ENCODE measurements at places on chromosomes 6 and 20.
A peak's percentile ranks its signal among the peaks of the same experiment; 100 is the strongest.

- no peak for DNase-seq
These were observed 12.8 kb upstream of the TSPYL1 start for GRCh38 chr6:116292553-116292952.

- no peak for DNase-seq
These were observed 90.2 kb downstream of the KIF16B start for GRCh38 chr20:16483024-16483423.

- DNase-seq, result no peak
These were observed 5.9 kb downstream of the NKX2-4 start for GRCh38 chr20:21391185-21391971.

- DNase-seq, result peak; percentile 42
These were observed 108.2 kb upstream of the GMDS start for GRCh38 chr6:2353412-2354137.

DNA sequence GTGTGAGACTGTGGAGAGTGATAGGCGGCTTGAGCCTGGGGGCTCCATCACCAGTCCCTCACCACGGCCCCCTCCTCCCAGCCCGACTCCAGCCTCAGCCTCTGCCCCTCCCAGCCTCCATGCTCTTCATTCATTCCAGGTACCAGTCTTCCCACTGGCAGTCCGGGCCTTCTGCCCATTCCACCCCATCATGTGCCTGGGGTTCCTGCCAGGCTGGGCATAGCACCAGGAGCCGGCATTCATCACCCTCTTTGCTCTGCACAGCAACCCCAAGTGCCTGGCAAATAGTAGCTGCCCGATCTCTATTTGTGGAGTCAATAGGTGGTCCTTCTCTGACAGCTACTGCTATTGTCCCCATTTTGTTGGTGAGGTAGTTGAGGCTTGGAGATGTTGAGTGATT lies 39.6 kb upstream of the GTSF1L start:
- DNase-seq, result no peak

- no peak for DNase-seq
These were observed 54.3 kb downstream of the UBR2 start for GRCh38 chr6:42618105-42618504.

DNA sequence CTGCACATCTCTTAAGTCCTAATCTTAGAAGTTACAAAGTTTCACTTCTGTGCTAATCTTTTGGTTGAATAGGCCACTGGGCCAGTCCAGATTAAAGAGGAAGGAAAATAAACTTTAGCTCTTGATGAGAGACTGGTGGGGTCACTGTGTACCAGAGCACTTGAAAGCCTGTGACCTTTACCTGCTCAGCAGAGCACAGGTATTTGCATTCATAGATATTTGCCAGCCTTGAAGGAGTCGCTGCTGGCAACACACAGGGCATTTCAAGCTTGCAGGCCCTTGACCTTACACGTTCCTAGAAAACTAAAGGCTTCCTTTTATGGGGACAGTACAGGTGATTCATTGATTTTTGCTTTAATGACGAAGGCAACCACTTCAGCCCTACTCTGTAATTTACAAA lies 108.4 kb upstream of the SLC22A23 start:
- no peak for DNase-seq

DNA sequence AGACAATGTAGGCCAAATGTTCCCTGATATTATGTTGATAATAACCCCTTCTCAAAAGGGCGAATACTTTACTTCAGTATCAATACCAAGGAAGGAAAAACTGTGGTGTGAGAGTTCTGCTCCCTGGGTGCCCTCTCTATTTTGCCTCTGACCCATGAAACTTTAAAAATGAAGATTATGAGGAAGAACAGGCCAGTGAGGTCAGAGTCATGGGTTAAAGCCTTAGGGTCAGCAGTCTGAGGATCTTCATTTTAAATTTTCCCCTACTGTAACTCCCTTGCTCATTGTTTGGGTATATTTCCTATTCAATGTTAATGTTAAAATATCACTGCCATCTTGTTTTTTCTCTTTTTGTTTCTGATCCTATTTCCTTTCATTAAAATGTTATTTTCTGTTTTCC lies 47.9 kb downstream of the PRKN start:
- no peak for DNase-seq

DNA sequence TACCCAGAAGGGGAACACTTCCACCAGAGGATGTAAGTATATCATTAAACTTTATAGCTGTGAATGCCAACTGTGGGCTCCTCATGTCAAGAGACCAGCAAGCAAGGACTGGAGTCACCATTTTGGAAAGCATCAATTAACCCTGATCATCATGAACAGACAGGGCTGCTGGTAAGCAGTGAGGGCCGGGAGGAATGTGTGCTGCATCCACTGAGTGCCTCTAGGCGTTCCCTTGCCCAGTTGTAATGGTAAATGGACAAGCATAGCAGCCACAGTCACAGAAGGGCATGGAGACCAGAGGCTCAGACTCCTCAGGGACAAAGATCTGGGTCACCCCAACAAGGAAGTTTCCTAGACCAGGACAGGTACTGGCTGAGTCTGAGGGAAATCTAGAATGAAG lies 23.6 kb downstream of the LINC00237 start:
- no peak for DNase-seq

GRCh38 chr6:21327326-21328112 lies 266.0 kb upstream of the SOX4 start:
- DNase-seq, result no peak

DNA sequence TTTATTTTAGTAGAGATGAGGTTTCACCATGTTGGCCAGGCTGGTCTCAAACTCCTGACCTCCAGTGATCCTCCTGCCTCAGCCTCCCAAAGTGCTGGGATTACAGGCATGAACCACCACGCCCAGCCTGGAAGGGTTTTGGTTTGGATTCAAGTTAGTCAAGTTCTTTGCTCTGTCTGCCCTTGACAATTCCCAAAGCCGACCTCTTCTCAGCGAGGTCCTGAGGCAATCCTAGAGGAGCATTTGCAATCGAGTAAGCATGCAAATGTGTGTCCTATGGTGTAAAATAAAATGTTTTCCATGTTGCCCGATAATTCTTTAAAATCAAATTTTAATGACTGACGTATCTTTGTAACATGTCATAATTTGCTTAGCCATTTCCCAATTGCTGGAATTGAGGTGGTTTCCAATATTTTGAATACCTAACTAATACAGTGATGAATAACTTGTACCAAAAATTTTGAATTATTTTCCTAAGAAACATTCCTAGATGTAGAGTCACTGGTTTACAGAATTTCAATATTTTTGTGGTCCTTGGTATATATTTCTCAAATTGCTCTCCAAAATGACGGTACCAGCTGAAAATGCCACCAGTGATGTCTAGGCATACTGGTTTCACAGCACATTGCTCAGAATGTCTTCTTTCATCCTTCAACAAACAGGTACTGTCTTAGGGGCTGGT lies 38.7 kb downstream of the GTF2H5 start:
- no peak for DNase-seq

- no peak for DNase-seq
These were observed 197.6 kb upstream of the CITED2 start for GRCh38 chr6:139572001-139572400.

- DNase-seq, result no peak
These were observed 22.5 kb upstream of the NHSL1 start for GRCh38 chr6:138521790-138522189.

DNA sequence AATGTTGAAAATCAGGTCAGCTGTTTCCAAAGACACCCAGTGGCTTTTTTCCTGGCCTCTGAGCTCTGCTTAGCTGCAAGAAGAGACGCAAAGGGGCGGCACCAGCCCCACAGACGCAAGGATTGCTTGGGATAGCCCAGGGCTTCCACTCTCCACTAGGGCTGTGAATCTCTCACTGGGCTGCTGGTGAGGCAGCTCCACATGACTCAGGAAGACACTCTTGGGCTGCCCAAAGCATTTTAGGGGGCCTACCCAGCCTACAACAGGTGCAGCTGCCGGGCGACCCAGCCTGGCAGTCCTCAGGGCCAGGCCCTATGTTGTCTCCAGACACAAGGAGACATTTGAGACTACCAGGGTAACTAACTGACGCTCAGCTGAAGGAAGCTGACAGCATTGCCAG lies 59.8 kb downstream of the FAM50B start:
- DNase-seq, result no peak

- no peak for DNase-seq
These were observed 31.2 kb upstream of the PDE7B start for GRCh38 chr6:135820340-135820739.

DNA sequence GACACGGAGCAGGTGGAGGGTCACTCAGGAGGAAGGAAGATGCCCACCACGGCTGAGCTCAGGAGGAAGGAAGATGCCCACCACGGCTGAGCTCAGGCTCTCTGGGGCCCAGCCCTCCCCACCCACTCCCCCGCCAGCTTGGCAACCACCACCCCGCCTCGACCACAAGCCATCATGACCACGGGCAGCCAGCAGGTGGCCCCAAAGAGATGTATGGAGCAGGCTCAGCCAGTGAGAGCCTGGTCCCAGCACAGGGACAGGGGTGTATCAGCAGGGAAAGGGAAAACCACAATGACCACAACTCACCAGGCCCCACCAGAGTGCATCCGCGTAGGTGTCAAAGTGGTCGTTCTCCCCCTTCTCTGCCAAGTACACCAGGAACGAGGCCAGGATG lies 30.4 kb downstream of the KCNQ2 start:
- DNase-seq, result peak; percentile 11

GRCh38 chr6:145815309-145816274 lies 997 bp upstream of the FBXO30 start:
- DNase-seq, result no peak

GRCh38 chr6:170075659-170076223 lies 215.1 kb downstream of the DLL1 start:
- no peak for DNase-seq

- no peak for DNase-seq
These were observed 100.8 kb upstream of the SLC35B3 start for GRCh38 chr6:8536122-8536521.

DNA sequence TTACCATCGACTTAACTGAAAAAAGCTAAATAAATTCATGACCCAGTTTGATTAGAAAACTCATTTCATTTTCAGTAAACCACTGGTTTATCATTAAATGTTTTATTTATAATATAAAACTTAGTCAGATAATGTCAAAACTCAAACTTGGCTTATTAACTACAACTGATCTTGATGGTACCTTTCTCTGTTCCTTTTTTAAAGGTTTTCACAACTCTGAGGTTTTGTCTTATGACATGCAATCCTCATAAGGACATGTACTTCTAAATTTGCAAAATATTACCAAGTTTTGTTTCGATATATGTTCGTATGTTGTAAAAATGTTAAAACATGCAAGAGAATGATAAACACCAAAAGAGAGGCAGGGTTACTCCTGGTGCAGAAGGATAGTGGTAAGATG lies 82.5 kb upstream of the PDE10A start:
- DNase-seq, result no peak

DNA sequence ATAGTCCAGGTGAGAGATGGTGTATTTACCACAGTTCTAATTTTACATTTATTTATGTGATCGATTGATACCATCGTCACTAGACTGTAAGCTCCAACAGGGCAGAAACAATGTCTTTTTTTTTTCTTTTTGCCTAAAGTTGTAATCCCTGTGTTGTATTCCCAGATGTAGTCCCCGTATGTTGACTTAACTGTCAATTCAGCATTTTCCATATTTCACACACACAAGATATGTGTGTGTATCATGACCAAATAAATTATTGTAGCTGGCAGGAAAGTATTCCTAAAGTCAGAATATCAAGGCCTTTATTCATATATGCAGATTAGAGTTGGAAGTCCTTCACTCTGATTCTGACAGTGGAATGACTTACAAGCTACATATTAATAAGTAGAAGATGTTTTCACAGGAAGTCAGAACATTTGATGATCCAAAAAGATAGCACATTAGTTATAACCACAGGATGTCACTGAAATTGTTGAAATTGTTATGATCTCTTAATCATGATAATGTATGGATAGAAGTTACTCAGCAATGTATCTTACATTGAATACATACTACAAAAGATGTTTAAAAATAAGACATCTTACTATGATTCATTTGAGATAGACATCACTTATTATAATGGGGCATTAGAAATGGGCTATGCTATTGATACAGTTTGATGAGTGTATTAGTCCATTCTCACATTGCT lies 10.6 kb downstream of the RNF182 start:
- DNase-seq, result no peak

DNA sequence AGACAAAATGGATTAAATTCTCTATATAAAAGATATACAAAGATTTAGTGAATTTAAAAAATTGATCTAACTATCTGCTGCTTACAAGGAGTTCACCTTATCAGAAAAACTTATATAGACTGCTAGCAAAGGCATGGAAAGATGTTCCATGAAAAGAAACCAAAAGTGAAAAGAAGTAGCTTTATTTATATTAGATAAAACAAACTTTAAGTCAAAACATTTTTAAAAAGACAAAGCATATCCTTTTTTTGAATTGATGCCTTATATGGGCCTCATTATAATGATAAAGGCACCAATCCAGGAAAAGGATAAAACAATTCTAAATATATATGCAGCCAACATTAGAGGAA lies 334.2 kb downstream of the MEI4 start:
- no peak for DNase-seq

- no peak for DNase-seq
These were observed 143.6 kb upstream of the SPACA1 start for GRCh38 chr6:87904011-87904410.

DNA sequence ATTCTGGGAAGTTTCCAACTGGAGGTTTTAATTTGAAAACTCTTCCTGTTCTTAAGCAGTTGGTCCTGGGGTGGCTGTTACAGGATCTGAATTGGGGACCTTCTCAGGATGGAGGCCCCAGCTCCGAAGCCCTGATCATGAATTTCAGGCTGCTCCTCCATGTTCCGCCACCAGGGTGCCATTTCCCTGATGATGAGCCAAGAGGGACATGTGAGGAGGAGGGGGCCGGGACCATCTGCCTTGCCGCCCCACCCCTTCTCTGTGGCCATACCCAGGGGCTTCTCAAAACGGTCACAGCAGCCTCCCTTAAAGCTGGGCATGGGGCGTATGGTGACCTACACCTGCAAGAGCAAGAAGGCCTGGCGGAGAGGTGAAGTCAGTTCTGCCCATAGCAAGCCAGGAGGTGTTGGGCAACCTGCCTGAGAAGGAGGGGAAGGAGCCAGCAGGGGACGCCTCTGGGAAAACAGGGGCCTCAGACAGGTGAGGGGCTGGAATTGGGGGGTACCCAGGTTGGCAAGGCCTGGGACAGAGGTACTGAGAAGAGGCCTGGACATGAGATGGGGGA lies 3.6 kb upstream of the BAK1 start:
- no peak for DNase-seq

Measured in NCI-H526 treated with DMSO at 0.1 percent for 48 hours (cell line).